GM12878 (cell line): ENCODE measurements at places on chromosomes 12 and 14. TPM values are rescaled to one million over a fixed set of nuclear protein-coding genes. Genes with fewer than 3 reads are reported as not detected.

RASSF9 gene
- not detected in 2 replicates for polyA plus RNA-seq

GRCh38 chr14:93537951-93538350 lies 107.2 kb downstream of the UNC79 start:
- DNase-seq, result no peak

DNA sequence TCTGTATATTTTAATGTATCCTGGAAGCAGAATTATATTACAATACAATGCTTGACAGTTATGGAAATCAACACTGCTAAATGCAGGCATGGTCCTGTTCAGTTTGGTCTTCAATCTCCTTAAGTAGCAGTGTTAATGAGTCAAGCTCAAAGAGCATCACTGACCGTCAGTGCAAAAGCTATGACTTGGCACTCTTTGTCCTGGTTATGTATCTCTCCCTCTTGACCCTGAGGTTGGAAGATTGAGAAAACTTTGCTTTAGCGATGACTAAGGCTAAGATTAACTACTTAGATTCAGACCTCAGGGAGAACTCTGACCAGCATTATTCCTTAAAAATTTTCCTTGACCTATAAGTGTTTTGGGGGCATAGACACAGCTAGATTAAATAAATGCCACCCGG lies 10.9 kb downstream of the CLEC7A start:
- no peak for DNase-seq

GRCh38 chr12:93184672-93185368 lies 192.9 kb upstream of the NUDT4 start:
- DNase-seq, result no peak

DNA sequence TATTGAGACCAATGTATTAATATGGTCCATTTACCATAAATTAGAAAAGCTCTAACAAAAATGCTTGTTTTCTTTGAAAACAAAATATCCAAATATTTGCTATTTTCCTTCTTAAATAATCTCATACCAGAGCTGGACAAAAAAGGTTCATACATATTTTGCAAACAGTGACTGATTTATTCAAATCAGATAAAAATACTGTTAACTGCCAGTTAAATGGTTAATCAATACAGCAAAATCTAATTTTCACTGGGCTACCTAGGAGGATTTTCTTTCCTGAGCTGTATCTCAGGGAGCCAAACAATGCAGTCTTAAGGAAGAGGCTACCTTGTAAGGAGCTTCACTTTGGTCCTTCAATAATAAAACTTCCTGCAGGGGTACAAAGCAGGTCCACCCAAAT lies 2.0 kb downstream of the FERMT2 start:
- DNase-seq, result no peak

GRCh38 chr14:63392236-63392635 lies 73.5 kb upstream of the GPHB5 start:
- DNase-seq, result no peak

DNA sequence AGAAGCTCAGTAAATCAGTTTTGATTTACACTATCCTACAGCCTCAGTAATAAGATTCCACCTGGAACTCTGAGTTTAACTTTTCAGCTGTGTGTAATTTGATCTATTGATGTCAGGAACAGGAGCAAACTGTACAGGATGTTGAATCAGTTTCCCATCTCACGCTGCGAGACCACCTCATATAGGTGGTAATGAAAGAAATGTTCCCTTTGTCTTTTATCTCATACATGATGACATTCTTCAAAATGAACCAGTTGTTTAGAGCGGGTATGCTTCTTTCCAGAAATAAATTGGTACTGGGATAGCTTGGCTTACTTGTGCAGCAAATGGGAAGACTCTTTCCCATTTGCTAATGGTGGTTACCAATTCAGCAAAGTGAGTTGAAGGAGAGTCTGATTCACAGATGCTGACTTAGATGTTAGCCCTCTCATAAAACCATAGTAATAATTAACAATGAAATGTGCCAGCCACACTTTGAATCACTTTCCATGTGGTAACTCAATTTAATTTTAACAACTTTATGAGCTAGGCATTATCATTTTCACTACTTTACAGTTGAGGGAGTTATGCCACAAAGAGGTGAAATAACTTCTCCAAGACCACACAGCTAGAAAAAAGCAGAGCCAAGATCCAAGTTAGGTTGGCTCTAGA lies 251.5 kb downstream of the PAWR start:
- no peak for DNase-seq

DNA sequence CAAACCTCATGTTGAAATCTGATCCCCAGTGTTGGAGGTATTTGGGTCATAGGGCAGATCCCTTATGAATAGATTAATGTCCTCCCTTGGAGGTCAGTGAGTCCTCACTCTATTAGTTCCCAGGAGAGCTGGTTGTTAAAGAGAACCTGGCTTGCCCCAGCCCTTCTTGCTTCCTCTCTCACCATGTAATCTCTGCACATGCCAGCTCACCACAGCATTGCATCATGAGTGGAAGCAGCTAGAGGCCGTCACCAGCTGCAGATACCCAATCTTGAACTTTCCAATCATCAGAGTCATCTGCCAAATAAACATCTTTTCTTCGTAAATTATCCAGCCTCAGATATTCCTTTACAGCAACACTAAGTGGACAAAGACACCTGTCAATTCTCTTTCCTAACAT lies 161.8 kb upstream of the IGF1 start:
- no peak for DNase-seq

DNA sequence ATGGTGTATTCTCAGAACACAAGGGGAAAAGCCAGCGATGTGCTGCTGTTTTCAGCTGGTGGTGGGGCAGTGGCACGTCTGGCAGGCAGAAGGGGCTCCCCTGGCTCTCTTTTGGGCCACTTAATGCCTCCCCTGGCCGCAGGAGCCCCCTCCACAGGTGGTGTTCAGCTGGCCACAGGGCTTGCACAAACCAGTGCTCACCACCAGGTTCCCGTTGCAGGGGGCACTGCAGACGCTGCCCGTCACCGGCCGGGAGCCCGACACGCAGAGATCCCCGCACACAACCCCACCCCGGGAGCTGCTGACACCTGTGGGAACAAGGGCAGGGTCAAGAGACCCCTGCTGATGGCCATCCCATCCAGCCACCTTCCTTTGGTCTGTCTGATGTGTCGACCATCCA lies 6.7 kb downstream of the KRT83 start:
- DNase-seq, result no peak

- DNase-seq, result no peak
These were observed 68.1 kb downstream of the ETNK1 start for GRCh38 chr12:22692964-22693555.

ETFBKMT gene
- polyA plus RNA-seq, result 0.84 and 1.1 TPM in 2 replicates

GRCh38 chr12:53807322-53807860 lies 55.6 kb upstream of the CISTR start:
- no peak for DNase-seq

- no peak for DNase-seq
These were observed 53.0 kb downstream of the SSH1 start for GRCh38 chr12:108804271-108804953.

DNA sequence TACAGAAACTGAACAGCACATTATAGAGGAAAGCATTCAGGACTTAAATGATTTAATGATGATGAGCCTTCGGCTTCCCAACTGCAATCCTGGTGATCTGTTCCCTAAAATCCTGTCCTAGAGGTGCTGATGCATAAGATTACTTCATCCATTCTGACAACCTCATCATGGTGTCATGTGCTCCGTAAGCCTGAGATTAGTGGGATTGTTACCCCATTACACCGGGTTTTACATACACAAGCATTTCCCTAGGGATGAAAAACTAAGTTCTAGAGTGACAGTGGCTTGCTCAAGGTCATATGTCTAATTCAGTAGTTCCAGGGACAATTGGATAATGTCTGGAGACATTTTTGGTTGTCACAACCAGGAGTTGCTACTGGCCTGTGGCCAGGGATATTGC lies 2.5 kb upstream of the RNASE13 start:
- no peak for DNase-seq

AHNAK2 gene
- polyA plus RNA-seq, result not detected in 2 replicates

CYP27B1 gene
- polyA plus RNA-seq, result 0.88 and 1.3 TPM in 2 replicates

TAPBPL gene
- 34.8 and 39.9 TPM in 2 replicates for polyA plus RNA-seq

IFNG-AS1 gene
- polyA plus RNA-seq, result 0.67 and 0.89 TPM in 2 replicates

- DNase-seq, result no peak
These were observed 18.5 kb upstream of the CD69 start for GRCh38 chr12:9779209-9779608.
